NCI-H1694 treated with DMSO at 0.1 percent for 48 hours (cell line): ENCODE measurements at places on chromosomes 1 and 21.
A peak's percentile ranks its signal among the peaks of the same experiment; 100 is the strongest.

- DNase-seq, result no peak
Measured at GRCh38 chr1:193438771-193439170, 252.4 kb upstream of the B3GALT2 start.

DNA sequence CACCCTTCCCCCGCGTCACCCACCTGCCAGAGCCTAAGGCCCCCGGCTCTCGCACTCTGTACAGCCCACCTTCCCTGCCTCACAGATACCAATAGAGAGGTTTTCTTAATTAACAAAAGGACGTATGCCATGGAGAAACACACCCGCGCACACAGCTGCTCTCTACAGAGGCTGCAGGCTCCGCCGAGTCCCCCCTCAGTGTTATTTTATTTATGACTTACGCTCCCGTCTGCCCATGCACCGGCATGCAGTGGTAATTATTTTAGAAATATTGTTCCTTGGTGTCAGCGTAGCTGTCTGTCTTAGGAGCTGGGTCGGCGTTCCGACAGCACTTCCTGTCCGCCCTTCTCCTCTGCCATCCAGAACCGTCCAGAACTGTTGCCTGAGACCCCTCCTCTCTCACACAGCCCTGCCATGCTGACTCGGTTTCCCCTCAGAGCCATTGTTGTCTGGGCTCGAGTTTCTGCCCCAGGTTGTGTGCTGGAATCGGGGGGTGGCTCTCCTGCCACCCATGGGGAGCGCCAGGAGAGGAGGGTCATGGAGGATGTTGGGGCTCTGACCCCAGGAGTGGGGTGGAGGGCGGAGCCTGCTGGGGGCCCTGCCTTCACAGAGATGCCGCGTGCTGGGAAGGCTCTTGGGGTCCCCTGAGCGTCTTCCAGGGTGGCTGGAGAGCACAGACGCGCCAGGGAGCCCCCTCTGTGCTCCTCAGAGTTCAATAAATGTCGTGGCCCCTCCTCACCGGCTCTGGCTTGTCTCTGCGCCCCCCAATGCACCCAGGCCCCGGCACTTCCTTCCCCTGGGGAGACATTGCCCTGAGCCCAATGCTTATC lies 39.6 kb upstream of the COL6A1 start:
- DNase-seq, result no peak

GRCh38 chr1:234662148-234662547 lies 52.2 kb upstream of the IRF2BP2 start:
- no peak for DNase-seq

DNA sequence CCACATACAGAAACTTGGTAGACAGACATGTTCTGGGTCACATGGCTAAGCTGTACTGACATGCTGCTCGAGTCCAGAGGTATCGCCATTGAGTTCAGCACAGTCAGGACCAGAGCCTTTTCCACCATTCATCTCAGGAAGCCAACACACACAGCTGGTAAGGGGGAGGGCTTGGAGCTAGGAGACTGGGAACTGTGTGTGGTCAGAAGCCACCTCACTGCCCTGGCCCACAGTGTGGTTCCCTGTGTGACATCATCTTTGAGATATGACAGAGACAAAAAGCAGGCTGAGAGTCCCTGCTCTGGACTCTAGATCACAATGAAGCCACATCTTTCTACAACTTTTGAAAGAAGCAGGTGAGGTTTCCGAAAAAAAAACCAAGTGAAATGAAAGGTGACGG lies 107.2 kb downstream of the SIM2 start:
- DNase-seq, result no peak

DNA sequence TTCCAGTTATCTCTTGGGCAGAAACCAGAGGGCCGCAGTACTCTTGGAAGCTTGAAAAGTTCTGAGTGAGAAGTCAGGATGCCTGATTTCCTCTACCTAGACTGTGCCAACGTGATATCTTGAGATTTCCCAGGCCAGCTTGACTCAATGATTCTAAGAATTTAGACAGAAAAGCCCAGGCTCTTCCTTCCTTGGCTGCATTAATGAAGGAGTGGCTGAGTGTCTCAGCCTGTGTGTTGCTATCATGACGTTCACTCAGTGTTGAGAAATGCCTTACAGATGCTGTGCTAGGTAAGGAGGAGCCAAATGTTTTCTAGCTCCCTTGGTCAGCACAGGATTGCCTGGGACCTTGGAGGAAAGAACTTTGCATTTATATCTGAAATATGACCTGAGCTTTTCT lies 454.1 kb upstream of the USP24 start:
- no peak for DNase-seq

- DNase-seq, result no peak
Measured at GRCh38 chr1:87230501-87230900, 98.2 kb upstream of the LMO4 start.

GRCh38 chr1:13901597-13901996 lies 201.6 kb downstream of the PRDM2 start:
- no peak for DNase-seq

- no peak for DNase-seq
Measured at GRCh38 chr1:161198194-161198896, 509 bp downstream of the ADAMTS4 start.

DNA sequence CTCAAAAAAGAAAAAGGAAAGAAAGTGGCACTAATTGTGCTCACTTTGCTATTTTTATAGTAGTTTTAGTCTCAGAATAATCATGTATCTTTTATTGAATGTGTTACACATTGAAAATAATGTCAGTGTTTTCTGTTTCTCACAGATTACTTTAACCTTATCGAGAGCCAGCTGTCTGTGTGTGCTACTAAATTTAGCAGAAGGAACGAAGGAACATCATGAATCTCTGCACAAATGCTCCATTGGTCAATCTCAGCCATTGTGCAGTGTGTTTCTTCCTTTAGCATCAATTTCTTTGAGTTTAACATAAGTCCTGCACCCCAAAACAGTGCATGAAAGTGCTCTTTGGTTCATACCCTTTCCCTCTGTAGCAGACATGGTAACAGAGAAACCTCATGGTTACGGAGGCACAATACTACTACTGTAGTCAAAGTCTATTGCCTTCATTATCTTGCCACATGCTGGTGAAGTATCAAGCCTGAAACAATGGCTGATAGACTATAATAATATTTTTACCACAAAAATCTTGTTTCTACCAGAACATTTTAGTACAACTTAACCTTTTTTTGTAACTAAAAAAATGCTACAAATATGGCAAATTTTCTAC lies 310.0 kb downstream of the HMCN1 start:
- no peak for DNase-seq

DNA sequence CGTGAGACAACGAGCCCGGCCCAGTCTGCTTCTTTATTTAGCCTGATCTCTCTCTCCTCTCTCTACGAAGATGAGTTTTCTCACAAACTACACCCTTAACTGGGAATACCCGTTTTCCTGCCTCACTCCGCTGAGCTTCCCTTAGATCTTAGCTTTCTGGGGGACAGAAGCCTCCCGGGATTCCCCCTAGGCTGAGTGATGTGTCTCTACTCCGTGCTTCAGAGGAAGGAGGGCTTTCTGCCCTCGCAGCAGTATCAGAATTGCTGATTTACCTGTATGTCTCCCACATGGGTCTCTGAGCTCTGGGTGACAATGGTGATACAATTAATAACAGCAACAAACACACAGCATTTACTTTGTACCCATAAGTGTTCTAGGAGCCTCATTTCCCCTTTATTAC lies 1.0 kb downstream of the ZBTB17 start:
- no peak for DNase-seq

DNA sequence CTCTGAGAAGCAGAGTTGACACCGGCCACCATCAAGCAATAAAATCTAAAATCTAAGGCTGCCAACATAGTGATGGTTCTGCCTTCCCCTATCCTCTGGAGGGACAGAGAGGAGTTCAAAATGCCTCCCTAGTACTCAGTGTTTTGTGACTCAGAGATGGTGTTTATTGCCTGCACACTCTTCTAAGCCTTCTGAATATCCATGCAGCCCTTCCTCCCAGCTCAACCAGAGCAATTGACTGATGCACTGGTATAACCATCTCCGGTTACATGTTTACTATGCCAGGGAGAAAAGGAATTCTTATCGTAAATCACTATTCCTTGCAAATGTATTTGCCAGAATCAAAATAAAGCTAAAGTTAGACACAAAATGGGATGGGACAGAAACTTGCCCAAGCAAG lies 132.9 kb upstream of the RAB4A start:
- DNase-seq, result no peak

- no peak for DNase-seq
Measured at GRCh38 chr1:204304067-204304466, 55.7 kb downstream of the PLEKHA6 start.

- no peak for DNase-seq
Measured at GRCh38 chr1:162291000-162291399, 85.7 kb downstream of the SPATA46 start.

DNA sequence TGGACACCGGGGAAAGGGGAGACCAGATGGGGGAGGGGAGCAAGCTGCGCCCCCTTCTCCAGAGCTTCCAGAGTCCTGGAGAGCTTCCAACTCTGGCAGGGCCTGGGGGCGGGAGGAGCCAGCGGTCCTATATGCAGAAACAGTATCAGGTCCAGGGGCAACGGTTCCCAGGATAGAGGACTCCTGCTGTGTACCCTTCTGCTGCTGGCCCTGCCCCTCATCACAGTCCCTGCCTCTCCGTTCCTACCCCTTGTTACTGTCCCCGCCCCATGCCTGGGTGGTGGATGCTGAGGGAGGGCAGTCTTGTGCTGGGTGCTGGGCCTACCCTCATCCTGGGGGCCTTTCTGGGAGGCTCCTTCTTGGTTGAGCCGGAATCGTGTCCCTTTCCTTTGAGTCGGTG lies 19.2 kb upstream of the PEX10 start:
- peak; percentile 91 for DNase-seq

- DNase-seq, result no peak
Measured at GRCh38 chr1:211370669-211371068, 44.0 kb downstream of the TRAF5 start.

GRCh38 chr1:152029144-152029928 lies 7.5 kb downstream of the S100A11 start:
- DNase-seq, result no peak

DNA sequence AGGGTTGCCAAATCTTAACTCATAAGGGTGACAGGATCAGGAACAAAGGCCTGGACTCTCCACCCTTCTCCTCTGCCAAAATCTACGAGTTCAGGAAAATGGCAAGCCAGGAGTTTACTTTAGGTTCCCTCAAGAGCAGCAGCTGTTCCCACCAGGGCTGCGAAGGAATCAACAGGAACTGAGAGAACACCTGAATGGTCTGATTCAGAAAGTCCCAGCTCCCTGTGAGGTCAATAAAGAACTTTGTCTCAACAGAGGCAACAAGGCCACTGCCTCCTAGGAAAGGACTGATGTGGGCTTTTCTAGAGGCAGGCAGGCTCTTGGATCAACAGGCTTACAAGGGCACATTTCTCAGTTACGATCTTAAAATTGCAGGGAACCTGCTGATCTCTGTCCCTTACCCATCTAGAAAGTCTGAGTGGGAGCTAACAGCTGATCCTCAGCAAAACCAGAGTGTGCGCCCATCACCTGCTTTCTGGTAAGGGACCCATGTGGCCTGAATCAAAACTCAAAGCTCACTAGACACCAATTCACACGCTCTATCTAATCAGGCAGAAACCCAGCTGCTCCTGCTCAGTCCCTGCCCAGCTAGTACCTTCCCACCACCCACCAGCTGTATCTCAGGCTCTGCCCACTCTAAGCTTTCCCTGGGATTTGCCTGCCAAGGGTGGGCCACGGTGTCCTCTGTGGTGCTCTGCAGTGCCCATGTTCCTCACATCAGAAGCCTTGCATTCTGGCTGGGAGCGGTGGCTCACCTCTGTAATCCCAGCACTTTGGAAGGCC lies 83.1 kb downstream of the CAPZB start:
- DNase-seq, result no peak

- no peak for DNase-seq
Measured at GRCh38 chr1:8463144-8463927, 145.4 kb downstream of the SLC45A1 start.

- DNase-seq, result no peak
Measured at GRCh38 chr1:226553924-226554282, 5.3 kb downstream of the STUM start.

DNA sequence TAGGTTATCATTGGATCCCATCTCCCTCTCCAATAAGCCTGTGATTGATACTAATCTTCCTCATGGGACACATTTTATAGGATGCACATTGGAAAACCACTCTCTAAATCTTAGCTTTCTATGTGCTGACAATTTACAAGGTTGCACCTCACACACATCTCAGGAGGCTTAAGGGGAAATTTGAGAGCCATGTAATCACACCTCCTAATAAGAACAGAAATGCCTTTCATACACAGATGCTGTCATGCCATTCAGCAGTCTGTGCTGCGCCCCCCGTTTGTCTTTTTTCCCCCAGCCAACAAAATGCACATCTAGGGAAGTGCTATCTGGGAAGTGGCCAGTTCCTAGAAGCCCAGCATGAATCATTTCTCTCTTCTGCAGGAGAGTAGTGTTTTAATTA lies 154.5 kb downstream of the ST6GALNAC5 start:
- no peak for DNase-seq

DNA sequence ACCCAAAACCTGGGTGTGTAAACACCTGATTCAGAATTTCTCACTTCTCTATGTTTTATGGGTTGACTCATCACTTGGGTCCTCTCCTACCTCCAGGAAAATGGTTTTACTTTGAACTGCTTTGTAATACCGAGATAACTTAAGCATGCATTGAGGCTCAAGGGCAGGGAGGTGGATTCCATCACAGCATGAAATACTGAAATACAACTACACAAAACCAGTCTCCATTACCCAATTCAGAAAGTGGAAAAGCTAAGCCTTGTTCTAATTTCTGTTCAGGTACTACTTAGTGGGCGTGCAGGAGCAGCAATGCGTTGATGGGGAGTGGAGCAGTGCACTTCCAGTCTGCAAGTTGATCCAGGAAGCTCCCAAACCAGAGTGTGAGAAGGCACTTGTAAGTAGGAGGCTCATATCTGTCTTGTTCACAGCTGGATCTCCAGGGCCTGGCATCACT lies 6.1 kb upstream of the C4BPA start:
- DNase-seq, result no peak

DNA sequence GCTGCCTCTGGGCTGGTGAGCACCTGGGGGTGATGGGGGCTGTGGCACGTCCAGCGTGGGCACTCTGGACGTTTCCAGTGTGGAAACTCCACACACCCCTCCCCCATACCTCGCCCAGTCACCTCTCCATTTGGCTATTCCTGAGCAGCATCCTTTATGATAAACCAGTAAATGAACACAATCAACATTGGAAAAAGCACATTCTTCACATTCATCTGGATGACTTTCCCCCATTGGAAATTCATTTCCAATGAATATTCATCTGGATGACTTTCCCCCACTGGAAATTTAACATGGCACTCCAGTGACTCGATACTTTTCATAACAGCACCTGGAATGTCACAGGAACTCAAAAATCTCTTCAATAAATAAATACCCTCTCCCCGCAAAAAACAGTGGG lies 104.8 kb upstream of the KRTAP19-8 start:
- DNase-seq, result no peak

GRCh38 chr1:153397051-153397923 lies 6.4 kb upstream of the S100A8 start:
- DNase-seq, result peak; percentile 95

- no peak for DNase-seq
Measured at GRCh38 chr21:21606041-21606440, 607.8 kb downstream of the NCAM2 start.

DNA sequence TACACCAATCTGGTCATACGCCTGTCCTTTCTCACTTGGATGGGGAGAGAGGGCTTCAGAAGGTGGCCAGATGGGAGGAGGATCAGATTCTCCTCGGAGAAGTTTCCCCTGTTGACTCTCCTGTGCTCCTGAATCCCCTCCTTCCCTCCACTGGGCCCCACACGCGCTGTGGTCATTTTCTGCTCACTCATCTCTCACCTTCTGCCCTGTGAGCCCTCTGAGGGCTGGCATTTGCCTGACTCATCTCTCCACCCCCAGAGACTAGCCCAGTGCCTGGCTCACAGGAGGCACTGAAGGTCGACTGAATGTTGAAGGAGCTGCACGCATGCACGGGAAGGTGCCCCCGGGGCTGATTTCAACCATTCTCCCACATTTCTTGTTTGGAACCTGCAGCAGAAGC lies 14.2 kb downstream of the ABCA4 start:
- DNase-seq, result no peak
